NCI-H1092 (cell line): ENCODE measurements at places on chromosomes 7 and 10.

DNA sequence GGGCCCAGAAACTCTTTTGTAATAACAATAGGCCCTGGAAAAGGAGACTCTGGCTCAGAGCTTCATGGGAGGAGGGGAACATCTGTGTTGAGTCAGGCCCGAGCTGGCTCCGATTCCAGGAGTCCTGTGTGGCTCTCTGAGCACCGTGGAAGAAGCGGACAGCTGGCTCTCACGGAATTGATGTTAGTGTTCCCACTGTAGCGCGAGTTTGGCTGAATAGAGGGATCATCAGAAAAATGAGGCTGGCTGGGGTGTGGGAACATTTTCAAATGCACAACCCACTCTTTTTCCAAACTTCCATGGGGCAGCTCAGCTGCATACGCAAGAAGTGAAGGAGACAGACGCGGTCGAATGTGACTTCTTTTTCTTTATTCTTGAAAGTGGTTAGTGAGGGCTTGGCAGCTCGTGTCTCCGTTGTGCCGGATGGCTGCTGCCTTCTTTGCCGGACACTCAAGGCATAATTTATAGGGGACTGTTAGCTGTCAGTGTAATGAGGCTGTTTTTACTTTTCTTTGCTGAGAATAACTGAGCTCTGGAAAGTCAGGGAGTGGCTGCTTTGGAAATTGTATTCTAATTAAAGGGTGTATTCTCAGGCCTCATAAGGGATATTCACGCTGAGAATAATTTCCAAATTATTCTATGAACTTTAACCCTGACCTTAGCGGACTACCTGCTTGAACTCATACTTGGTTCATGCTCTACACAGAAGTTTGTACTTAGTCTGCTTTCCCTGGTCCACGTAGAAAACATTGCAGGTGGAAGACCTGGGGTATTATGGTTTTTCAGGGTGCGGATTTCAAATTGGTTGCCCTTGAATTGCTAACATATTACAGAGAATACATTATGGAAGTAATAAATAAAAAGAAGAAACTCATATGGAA, 23.1 kb downstream of the MDFIC start:
- no peak for DNase-seq

- no peak for DNase-seq
Observed at GRCh38 chr7:99606531-99606930, 8.5 kb downstream of the TMEM225B start.

DNA sequence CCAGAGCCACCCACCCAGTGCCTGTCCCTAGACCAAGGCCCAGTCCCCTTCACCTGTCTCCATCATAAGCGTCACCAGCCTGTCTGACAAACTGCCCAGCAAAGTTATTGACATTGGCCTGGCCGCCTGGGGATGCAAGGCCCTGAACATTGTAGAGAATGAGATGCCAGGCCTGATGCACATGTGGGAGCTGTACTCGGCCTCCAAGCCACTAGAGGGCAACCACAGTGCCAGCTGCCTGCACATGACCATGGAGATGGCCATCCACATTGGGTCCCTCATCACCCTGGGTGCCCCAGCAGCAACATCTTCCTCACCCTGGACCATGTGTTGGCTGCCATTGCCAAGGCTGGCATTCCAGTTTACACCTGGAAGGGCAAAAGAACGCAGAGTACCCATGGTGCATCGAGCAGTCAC, 63.7 kb upstream of the ANTXRL start:
- no peak for DNase-seq

- no peak for DNase-seq
Observed at GRCh38 chr7:36346260-36346831, 43.3 kb upstream of the ANLN start.

- DNase-seq = no peak
Observed at GRCh38 chr10:34151481-34151880, 663.6 kb downstream of the PARD3 start.

GRCh38 chr10:122990278-122990677, 10.1 kb downstream of the PSTK start:
- DNase-seq = no peak

DNA sequence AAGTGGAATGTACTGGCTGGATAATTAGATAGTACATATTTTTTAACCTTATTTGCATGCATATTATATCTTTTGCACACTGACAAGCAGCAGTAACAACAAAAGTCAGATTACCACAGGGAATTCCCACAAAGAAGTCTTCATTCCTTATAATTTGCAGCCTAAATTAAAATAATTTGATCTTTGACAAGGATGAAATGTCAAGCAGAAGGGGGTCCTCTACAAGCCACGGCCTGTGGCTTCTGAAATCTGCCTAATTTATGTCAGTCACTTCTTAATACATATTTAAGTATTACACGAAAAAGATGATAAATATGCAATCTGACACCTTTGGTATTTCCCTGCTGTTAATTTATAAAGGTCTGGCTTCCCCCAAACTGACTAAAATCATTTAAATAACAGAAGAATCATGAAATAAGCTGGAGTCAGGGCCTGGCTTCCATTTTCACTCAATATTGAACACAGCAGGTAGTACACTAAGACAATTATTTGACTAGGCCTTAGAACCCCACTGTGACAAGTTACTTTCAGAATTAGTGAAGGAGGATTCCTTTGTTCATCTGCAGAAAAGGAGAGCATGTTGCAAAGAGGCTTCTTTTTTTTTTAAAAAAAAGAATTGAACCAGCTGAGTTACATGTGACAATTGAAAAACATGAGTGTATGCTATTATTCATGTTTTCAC, 351.1 kb upstream of the ETV1 start:
- DNase-seq = no peak

- no peak for DNase-seq
Observed at GRCh38 chr7:27890205-27890849, 150.4 kb downstream of the TAX1BP1 start.

GRCh38 chr10:28496017-28496416, 36.9 kb upstream of the WAC start:
- no peak for DNase-seq

DNA sequence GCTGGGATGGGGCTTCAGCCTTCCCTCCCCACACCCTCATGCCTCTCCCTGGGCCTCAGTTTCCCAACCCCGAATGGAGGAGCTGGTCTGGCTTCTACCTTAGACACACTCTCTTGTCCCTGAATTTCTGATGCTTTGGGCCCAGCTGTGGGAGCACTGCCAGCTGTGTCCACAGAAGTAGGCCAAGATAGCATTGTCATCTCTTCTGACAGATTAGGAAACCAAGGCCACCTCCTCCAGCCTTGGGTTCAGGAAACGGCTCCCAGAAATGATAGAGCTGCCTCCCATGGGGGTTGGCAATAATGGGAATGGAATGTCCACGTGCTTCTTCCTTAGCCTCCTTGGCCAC, 1.3 kb downstream of the PPIF start:
- DNase-seq = no peak

- DNase-seq = no peak
Observed at GRCh38 chr7:55515569-55516279, 56.6 kb downstream of the VOPP1 start.

GRCh38 chr10:77029777-77030717, 607.6 kb downstream of the KCNMA1 start:
- no peak for DNase-seq

DNA sequence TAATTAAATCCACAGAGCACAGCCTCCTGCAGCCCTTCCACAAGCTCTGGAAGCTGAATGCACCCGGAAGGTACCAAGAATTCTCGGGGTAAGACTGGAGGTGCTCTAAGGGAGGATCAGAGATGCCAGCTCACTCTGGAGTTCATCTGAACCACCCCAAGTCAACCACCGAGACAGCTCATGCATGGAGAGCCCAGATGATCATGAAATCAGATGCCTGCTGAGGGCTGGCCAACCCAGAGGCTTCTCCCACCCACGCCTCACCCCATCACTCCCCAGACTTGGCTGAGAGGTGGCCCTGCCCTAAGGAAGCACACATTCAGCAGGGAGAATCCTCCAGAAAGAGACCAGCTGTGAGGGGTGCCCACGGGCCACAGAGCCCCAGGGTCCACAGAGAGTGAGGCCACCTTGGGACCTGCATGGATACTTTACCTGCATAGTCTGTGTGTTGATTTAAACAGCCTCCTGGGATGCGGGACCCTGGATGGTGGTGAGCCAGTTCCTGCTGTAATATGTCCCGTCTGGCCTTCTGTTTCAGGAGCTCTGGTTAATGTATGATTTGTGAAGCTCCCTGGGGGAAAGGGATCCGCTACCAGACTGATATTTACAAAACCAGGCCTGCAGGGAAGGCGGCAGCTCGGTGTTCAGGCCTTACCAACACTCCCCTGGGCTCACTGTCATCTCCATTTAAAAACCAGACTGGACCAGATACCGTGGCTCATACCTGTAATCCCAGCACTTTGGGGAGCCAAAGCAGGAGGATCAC, 64.9 kb downstream of the INSIG1 start:
- no peak for DNase-seq

- DNase-seq = no peak
Observed at GRCh38 chr10:1685699-1686490, 51.4 kb downstream of the ADARB2 start.

DNA sequence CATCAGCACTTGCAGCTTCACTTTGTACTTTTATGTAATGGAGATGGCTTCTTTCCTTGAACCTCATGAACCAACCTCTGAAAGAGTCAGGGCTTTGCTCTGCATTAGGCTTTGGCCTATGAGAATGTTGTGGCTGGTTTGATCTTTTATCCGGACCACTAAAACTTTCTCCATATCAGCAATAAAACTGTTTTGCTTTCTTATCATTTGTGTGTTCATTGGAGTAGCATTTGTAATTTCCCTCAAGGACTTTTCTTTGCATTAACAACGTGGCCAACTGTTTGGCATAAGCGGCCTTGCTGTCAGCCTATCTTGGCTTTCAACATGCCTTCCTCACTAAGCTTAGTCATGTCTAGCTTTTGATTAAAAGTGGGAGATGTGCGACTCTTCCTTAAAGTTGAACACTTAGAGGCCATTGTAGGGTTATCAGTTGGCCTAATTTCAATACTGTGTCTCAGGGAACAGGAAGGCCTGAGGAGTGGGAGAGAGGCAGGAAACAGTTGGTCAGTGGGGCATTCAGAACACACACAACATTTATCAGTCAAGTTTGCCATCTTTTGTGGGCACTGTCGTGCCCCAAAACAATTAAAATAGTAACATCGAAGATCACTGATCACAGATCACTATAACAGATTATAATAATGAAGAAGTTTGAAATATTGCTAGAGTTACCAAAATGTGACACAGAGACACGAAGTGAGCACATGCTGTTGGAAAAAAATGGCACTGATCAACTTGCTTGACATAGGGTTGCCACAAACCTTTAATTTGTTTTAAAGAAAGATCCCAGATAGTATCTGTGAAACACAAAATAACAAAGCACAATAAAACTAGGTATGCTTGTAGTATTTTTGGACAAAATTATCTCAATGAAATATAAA, 64.7 kb downstream of the NRF1 start:
- no peak for DNase-seq

- DNase-seq = no peak
Observed at GRCh38 chr10:87635498-87636312, 24.0 kb upstream of the PAPSS2 start.

- DNase-seq = no peak
Observed at GRCh38 chr7:77866370-77866769, 67.8 kb downstream of the PHTF2 start.

- DNase-seq = no peak
Observed at GRCh38 chr7:369476-370258, 79.7 kb downstream of the FOXL3 start.

GRCh38 chr10:111128331-111129180, 51.7 kb downstream of the ADRA2A start:
- no peak for DNase-seq

DNA sequence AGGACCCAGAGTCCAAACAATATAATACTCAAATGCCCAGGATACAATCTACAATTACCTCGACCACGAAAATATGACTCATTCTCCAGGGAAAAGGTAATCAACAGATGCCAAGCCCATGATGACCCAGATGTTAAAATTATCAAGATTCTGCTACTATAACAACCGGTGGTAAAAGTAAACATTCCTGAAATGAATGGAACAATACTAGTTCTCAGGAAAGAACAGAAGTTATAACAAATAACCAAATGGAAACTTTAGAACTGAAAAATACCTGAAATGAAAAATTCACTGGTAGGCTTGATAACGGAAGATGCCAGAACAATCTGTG, 34.1 kb upstream of the GUSB start:
- DNase-seq = no peak

GRCh38 chr7:92749832-92750446, 86.4 kb downstream of the CDK6 start:
- DNase-seq = no peak

- no peak for DNase-seq
Observed at GRCh38 chr10:132258423-132258822, 49.3 kb downstream of the STK32C start.

DNA sequence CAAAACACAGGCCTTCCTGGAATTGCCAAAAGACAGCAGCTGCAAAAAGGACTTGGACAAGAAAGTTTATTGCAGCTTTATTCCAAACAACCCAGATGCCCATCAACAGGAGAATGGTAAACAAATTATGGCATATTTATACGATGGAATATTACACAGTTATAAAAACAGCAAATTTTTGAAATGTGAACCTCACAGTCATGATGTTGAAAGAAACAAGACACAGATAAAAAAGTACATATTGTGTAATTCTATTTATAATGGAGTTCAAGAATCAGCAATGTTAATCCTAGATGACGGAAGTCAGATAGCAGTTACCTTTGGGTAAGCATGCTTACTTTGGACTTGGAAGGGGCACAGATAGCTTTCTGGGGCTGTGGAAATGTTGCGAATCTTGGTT, 44.4 kb downstream of the SYPL1 start:
- no peak for DNase-seq

- DNase-seq = no peak
Observed at GRCh38 chr7:41699516-41699915, 3.4 kb downstream of the INHBA start.

- DNase-seq = no peak
Observed at GRCh38 chr10:2456834-2457233, 610.5 kb upstream of the PFKP start.

- no peak for DNase-seq
Observed at GRCh38 chr7:938546-939185, 15.8 kb downstream of the ADAP1 start.

GRCh38 chr10:73791871-73792400, 6.5 kb downstream of the ZSWIM8 start:
- DNase-seq = no peak

DNA sequence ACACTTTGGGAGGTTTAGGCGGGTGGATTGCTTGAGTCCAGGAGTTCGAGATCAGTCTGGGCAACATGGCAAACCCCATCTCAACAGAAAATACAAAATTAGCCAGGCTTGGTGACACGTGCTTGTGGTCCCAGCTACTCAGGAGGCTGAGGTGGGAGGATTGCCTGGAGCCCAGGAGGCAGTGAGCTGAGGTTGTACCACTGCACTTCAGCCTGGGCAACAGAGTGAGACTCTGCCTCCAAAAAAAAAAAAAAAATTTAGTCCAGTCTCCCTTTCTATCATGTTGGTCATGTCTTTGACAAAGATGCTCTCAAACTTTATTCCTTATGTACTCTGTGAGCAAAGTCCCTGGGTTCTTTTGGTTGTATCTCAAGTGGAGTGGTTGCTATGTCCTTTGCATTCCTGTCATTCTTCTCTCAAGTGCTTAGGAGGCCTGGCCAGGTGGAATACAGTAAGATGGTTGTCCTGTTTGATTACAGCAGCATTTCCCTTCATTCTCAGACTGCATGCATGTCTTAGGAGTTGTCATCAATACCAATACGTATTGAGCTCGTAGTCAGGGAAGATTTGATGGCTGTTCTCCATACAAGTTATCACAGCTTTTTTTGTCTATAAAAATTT, 85.7 kb downstream of the MMRN2 start:
- no peak for DNase-seq

GRCh38 chr7:129495987-129496386, 6.3 kb upstream of the SMKR1 start:
- DNase-seq = no peak

- no peak for DNase-seq
Observed at GRCh38 chr7:17651863-17652385, 288.4 kb downstream of the SNX13 start.
